ENCODE measurements at places on chromosomes 4 and X.

GRCh38 chr4:77203380-77204197 is 46.6 kb downstream of the CCNG2 start:
- H3K4me3 ChIP-seq = no peak overlapping the region
- H3K27ac ChIP-seq = no peak overlapping the region
- no peaks in the 10 kb centered on the region for H3K36me3 ChIP-seq
- no peaks in the 10 kb centered on the region for H3K27me3 ChIP-seq
- peak; percentile 43 for DNase-seq

DNA sequence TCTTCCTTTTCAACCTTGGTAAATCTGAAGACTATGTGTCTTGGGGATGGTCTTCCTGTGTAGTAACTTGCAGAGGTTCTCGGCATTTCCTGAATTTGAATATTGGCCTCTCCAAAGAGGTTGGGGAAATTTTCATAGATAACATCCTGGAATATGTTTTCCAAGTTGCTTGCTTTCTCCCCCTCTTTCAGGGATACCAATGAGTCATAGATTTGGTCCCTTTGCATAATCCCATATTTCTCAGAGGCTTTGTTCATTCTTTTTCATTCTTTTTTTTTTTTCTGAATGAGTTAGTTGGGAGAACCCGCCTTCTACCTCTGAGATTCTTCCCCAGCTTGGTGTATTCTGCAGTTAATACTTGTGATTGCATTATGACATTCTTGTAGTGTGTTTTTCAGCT is 549.2 kb upstream of the AMOT start:
- H3K27me3 ChIP-seq = no peaks in the 10 kb centered on the region
- DNase-seq = no peak
- H3K36me3 ChIP-seq = no peaks in the 10 kb centered on the region
- H3K4me1 ChIP-seq = no peaks in the 10 kb centered on the region

GRCh38 chrX:29952016-29952415 is 263.3 kb upstream of the MAGEB2 start:
- no peak for DNase-seq
- H3K4me1 ChIP-seq = no peaks in the 10 kb centered on the region
- no peaks in the 10 kb centered on the region for H3K36me3 ChIP-seq
- H3K27me3 ChIP-seq = no peaks in the 10 kb centered on the region

- H3K36me3 ChIP-seq = no peaks in the 10 kb centered on the region
- H3K4me3 ChIP-seq = no peak overlapping the region
- DNase-seq = no peak
- H3K27ac ChIP-seq = no peak overlapping the region
- H3K4me1 ChIP-seq = no peaks in the 10 kb centered on the region
- H3K27me3 ChIP-seq = no peaks in the 10 kb centered on the region
Observed at GRCh38 chr4:56099378-56099786, 150.6 kb downstream of the CEP135 start.

GRCh38 chrX:53550756-53551463 is 116.7 kb upstream of the HSD17B10 start:
- H3K4me3 ChIP-seq = no peak overlapping the region
- no peak for DNase-seq
- no peaks in the 10 kb centered on the region for H3K27me3 ChIP-seq
- no peaks in the 10 kb centered on the region for H3K4me1 ChIP-seq
- no peak overlapping the region for H3K27ac ChIP-seq

- H3K27me3 ChIP-seq = no peaks in the 10 kb centered on the region
- no peak for DNase-seq
- no peaks in the 10 kb centered on the region for H3K4me1 ChIP-seq
- H3K36me3 ChIP-seq = no peaks in the 10 kb centered on the region
- no peak overlapping the region for H3K4me3 ChIP-seq
Observed at GRCh38 chr4:183200453-183200852, 101.4 kb downstream of the WWC2 start.

- H3K36me3 ChIP-seq = peaks cover 16% of the 10 kb centered on the region
- peak; percentile 31 for DNase-seq
- H3K4me1 ChIP-seq = peaks cover 32% of the 10 kb centered on the region
- peak overlapping the region; percentile 85 for H3K27ac ChIP-seq
Observed at GRCh38 chrX:53223955-53224859, 800 bp downstream of the KDM5C start.

DNA sequence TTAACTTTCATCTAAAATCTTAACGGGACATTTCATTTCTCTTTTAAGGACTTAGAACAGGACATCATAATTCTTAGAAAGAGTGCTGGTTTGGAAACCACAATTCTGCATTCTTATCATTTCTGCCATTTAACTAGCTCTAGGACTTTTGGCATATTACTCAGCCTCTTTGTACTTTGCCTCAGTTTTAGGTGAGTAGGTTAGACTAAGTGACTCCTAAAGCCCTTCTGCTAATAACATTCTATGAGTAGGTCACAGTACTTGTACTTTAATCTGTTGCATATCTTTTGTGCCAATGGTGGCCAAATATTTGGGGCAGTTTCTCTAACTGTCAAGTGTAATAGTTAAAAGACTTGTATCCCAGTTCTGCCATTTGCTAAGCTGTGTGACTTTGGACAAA is 115.4 kb upstream of the NUDT6 start:
- no peaks in the 10 kb centered on the region for H3K4me1 ChIP-seq
- H3K27ac ChIP-seq = no peak overlapping the region
- H3K27me3 ChIP-seq = no peaks in the 10 kb centered on the region
- DNase-seq = no peak
- H3K36me3 ChIP-seq = no peaks in the 10 kb centered on the region
- H3K4me3 ChIP-seq = no peak overlapping the region

- H3K4me1 ChIP-seq = peaks cover 3% of the 10 kb centered on the region
- no peak overlapping the region for H3K27ac ChIP-seq
Observed at GRCh38 chr4:10466161-10466560, 8.9 kb upstream of the ZNF518B start.

DNA sequence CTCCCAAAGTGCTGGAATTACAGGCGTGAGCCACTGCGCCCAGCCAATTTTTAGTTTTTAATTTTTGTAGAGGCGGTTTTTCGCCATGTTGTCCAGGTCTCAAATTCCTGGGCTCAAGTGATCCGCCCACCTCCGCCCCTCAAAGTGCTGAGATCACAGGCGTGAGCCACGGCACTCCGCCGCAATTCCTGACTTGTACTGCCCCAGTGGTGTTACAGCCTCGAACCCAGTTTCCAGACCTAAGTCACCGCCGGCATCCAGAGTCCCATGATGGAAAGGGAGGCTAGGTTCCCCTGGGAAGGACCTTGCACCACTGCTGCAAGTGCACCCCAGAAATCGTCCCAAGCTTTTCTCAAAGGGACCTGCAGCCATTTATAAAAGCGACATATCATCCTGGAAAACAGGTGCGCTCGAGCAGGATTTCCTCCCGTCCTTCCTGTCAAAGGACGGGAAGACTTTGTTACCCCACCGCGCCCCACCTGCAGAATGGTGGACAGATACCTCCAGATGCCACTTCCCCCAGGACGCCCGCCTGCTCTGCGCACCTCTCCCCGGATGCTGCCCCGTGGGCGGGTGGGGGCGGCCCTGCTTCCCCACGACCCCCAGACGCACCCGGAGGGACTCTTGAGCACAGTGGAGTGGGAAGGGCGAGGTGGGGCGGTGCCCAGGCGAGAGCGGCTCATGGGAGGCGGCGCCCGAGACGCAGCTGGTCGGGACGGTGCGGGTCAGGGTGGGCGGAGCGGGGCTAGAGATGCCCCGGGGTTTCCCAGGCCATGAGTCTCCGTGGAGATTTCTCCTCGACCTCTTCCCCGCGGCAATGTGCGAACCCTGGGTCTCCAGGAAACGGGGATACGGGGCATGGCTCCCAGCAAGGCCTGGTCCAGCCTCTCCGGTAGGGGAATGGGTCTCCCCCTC is 947 bp upstream of the RPL10 start:
- DNase-seq = peak; percentile 67
- peak overlapping the region; percentile 89 for H3K4me3 ChIP-seq
- peaks cover 14% of the 10 kb centered on the region for H3K4me1 ChIP-seq
- peaks cover 22% of the 10 kb centered on the region for H3K36me3 ChIP-seq

- no peaks in the 10 kb centered on the region for H3K27me3 ChIP-seq
- H3K27ac ChIP-seq = no peak overlapping the region
- no peak overlapping the region for H3K4me3 ChIP-seq
Observed at GRCh38 chrX:132119283-132119682, 8.5 kb downstream of the FRMD7 start.

DNA sequence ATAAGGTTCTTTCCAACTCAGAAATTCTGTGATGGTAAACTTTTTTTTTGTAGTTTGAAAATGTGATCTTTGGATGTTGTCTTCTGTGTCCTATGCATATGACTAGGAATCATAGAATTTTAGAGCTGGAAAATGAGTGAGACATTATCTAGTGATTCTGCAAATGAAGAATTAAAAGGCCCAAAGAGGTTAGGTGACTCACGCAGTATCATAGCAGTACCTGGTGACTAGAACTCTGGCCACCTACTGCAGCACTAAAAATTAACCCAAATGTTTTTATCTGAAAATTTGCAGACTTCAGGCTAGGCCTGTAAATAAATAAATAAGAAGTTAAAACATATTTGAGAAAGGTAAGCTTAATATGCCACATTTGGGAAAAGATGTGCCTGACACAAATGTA is 52.8 kb downstream of the NFKB1 start:
- DNase-seq = no peak
- H3K36me3 ChIP-seq = no peaks in the 10 kb centered on the region

- no peak for DNase-seq
- H3K4me3 ChIP-seq = no peak overlapping the region
- no peak overlapping the region for H3K27ac ChIP-seq
- H3K27me3 ChIP-seq = no peaks in the 10 kb centered on the region
Observed at GRCh38 chrX:42715701-42716262, 62.2 kb downstream of the PPP1R2C start.

DNA sequence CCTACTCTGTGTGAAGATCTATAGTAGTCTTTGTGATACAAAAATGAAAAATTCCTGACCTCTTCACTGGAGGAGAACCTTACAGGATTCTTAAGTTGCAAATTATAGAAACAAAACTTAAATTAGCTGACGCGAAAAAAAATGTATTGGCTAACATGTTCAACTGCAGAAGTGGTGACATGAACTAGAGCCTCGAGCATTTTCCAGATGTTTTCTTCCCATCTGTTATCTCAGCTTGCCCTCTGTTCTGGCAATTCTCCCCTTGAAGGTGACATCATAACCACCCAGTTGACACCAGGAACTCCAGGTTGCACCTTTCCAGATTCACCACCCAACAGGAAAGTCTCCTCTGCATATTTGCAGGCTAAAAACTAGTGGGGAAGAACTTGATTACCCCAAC is 222.4 kb downstream of the KDR start:
- no peaks in the 10 kb centered on the region for H3K4me1 ChIP-seq
- H3K4me3 ChIP-seq = no peak overlapping the region
- DNase-seq = no peak

- no peaks in the 10 kb centered on the region for H3K27me3 ChIP-seq
- no peaks in the 10 kb centered on the region for H3K4me1 ChIP-seq
- H3K4me3 ChIP-seq = no peak overlapping the region
- H3K27ac ChIP-seq = no peak overlapping the region
Observed at GRCh38 chr4:105014234-105014633, 132.4 kb upstream of the TET2 start.

- no peaks in the 10 kb centered on the region for H3K4me1 ChIP-seq
- no peak overlapping the region for H3K4me3 ChIP-seq
- no peaks in the 10 kb centered on the region for H3K27me3 ChIP-seq
- no peaks in the 10 kb centered on the region for H3K36me3 ChIP-seq
- H3K27ac ChIP-seq = no peak overlapping the region
Observed at GRCh38 chr4:179437962-179438361, 1995.7 kb upstream of the AGA start.

DNA sequence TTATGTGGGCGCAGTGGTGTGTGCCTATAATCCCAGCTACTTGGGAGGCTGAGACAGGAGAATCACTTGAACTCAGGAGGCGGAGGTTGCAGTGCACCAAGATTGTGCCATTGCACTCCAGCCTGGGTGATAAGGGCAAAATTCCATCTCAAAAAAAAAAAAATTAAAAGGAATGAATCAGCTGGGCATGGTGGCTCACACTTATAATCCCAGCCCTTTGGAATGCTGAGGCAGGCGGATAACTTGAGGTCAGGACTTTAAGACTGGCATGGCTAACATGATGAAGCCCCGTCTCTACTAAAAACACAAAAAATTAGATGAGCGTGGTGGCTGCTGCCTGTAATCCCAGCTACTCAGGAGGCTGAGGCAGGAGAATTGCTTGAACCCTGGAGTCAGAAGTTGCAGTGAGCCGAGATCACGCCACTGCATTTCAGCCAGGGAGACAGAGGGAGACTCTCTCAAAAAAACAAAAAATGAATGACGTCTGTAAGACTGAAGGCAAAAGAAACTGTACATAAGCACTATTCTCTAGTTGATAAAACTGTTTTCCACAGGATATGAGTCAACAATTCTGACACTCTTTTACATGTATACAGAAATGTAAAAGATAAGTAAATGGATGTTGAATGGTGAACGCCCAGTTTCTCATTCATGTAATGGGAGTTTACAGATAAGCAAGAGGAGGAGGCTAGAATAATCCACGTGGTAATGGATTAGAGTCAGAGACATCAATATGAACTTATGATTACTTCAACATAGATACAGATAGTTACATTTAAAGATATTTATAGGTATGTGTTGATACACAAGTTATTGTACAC is 22.2 kb downstream of the CENPC start:
- no peak overlapping the region for H3K4me3 ChIP-seq
- peak overlapping the region; percentile 18 for H3K27ac ChIP-seq
- DNase-seq = no peak
- H3K36me3 ChIP-seq = peaks cover 4% of the 10 kb centered on the region
- peaks cover 8% of the 10 kb centered on the region for H3K4me1 ChIP-seq
- no peaks in the 10 kb centered on the region for H3K27me3 ChIP-seq

- H3K27ac ChIP-seq = no peak overlapping the region
- no peaks in the 10 kb centered on the region for H3K4me1 ChIP-seq
- DNase-seq = no peak
- no peaks in the 10 kb centered on the region for H3K27me3 ChIP-seq
- H3K36me3 ChIP-seq = no peaks in the 10 kb centered on the region
- H3K4me3 ChIP-seq = no peak overlapping the region
Observed at GRCh38 chr4:143381189-143382118, 44.8 kb downstream of the GAB1 start.

DNA sequence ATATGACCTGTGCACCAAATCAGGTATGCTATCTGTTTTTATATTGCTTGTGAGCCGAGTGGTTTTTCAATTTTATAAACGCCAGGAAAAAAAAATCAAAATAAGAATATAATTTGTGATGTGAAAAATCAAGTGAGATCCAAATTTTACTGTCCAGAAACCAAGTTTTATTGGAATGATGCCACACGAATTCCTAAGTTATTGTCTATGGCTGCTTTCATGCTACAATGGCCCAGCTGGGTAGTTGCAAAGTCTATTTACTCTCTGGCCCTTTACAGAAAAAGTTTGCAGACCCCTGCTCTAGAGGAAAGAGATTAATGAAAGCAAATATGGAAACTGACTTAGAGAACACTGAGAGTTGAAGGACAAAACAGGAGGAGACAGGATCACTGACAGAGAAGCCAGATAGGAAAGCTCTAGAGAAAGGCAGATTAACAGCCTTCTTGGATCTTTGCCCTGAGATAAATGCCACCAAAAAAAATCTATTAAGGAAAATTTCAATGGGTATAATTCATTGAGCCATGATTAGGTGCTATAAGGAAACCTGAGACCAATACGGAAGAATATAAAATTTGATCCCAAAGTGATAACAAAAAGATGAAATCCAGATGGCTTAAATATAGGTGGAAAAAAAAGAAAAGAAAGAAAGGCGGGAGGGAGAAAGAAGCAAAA is 29.8 kb downstream of the PRSS12 start:
- no peaks in the 10 kb centered on the region for H3K27me3 ChIP-seq
- no peaks in the 10 kb centered on the region for H3K4me1 ChIP-seq
- H3K27ac ChIP-seq = no peak overlapping the region
- no peaks in the 10 kb centered on the region for H3K36me3 ChIP-seq

- no peak overlapping the region for H3K4me3 ChIP-seq
- H3K4me1 ChIP-seq = peaks cover 6% of the 10 kb centered on the region
- H3K27ac ChIP-seq = no peak overlapping the region
Observed at GRCh38 chrX:20452487-20452886, 185.8 kb upstream of the RPS6KA3 start.

Data from CD8-positive, alpha-beta memory T cell (primary cell).